ENCODE measurements at places on chromosomes 1 and 21. TPM values are rescaled to one million over a fixed set of nuclear protein-coding genes. Genes with fewer than 3 reads are reported as not detected.
A peak's percentile ranks its signal among the peaks of the same experiment; 100 is the strongest.

SPRR1B gene
- not detected for total RNA-seq

- DNase-seq, result no peak
- H3K27ac ChIP-seq, result no peak overlapping the region
- H3K27me3 ChIP-seq, result no peaks in the 10 kb centered on the region
- no peak overlapping the region for H3K4me3 ChIP-seq
Measured at GRCh38 chr21:28833182-28833581, 159.5 kb downstream of the LTN1 start.

DNA sequence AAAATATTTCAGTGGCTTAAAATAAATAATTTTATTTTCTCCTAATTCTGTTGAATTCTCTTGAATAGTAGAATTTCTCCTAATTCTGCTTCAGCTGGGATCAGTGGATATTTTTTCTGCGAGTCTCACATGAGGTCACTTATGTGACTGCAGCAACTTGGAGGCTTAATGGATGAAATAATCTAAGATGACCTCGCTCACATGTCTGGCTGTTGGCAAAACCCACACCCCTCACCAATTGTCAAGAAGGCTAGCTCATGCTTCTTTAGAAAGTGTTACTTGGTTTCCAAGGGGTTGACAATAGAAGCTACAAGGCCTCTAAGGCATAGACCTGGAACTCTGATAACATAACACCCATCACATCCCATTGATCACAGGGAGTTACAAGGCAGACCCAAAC, 156.9 kb upstream of the DPYD start:
- H3K27ac ChIP-seq, result no peak overlapping the region
- no peaks in the 10 kb centered on the region for H3K27me3 ChIP-seq
- H3K4me3 ChIP-seq, result no peak overlapping the region
- DNase-seq, result no peak

DNA sequence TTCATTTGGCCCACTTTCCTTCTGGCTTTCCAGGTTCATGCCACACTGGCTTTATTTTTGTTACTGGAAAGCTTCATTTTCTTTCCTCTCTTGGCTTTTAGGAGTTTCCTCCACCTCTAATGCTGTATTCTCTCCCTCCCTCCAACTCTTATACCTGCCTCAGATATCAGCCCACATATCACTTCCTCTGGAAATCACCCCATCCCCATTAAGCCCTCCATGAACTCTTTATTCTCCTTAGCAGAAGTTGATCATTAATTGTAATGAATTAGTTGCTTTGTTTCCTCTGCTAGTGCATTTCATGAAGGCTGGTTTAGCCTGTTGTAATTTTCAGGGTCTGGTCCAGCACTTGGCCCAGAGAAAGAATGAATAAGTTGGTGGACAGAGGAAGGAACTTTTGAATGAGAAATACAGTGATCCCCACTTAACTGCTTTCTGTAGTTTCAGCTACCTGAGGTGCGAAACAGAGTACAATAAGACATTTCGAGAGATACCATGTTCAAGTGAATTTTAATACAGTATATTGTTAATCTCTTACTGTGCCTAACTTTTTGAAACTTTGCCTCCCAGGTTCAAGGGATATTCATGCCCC, 1.7 kb downstream of the SOAT1 start:
- no peak for DNase-seq
- H3K4me1 ChIP-seq, result peaks cover 26% of the 10 kb centered on the region
- peak overlapping the region; percentile 79 for H3K4me3 ChIP-seq
- H3K36me3 ChIP-seq, result no peaks in the 10 kb centered on the region
- H3K27me3 ChIP-seq, result no peaks in the 10 kb centered on the region
- H3K27ac ChIP-seq, result peak overlapping the region; percentile 94

NBPF4 gene
- not detected for total RNA-seq

IFNLR1 gene
- 11.1 TPM for total RNA-seq

TCP10L gene
- 0.78 TPM for total RNA-seq

- no peak overlapping the region for H3K27ac ChIP-seq
- no peak overlapping the region for H3K4me3 ChIP-seq
- no peaks in the 10 kb centered on the region for H3K36me3 ChIP-seq
Measured at GRCh38 chr1:5637171-5637570, 355.1 kb downstream of the NPHP4 start.

DNA sequence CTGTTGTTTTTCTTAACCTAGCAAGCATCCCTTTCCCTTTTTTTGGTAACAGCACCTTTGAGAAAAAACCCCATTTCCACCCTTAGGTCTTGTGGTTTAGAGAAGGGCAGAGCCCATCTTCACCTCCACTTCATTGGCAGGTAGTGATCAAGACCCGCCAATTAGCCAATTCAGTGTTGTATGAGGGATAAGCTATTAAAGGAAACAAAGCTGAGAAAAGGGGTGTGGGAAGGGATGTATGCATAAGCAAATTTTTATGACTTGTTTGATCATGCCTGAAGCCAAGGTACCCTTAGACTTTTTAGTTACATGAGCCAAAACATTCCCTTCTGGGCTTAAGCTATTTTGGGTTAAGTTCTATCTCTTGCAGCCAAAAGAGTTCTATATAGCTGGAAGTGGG, 3.6 kb upstream of the ZNF697 start:
- no peak for DNase-seq
- peaks cover 6% of the 10 kb centered on the region for H3K4me1 ChIP-seq
- no peak overlapping the region for H3K4me3 ChIP-seq
- no peak overlapping the region for H3K27ac ChIP-seq
- H3K27me3 ChIP-seq, result no peaks in the 10 kb centered on the region

DNA sequence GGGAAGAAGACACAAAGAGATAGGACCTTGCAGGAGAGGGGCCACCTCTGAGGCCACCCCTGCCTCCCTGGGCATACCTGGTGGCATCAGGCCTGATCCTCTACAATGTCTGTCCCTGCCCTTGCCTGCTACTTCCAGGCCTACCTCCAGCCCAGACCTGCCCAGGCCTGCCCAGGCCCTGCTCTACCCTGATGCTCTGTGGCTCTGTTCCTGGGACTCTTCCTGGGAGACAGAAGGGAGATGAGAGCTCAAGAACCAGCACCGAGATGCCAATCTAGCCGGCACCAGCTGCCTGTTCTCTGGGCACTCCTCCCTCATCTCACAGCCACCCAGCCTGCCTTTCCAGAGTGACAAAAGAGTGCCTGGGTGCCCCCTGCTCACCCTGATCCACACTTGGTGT, 2.7 kb downstream of the CELF3 start:
- H3K36me3 ChIP-seq, result no peaks in the 10 kb centered on the region
- no peak for DNase-seq
- H3K4me3 ChIP-seq, result no peak overlapping the region
- H3K27me3 ChIP-seq, result peaks cover 26% of the 10 kb centered on the region

DNA sequence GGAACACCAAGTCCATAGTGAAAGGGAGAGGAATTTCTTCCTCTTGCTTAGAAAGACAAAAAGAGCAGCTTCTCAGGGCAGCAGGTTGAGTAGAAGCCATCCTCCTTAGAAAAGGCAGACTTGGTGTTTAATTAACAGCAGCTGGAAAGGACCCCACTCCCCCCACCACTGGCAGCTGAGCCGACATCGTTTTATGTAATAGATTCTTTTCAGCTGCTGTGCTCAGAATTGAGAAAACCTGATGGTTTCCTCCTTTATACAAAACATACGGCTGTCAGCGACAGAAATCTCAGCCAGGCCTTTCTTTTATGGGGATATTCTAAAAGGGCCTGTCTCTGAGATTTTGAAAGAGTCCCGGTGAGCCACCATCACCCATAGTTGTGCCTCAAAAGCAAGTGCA, 49.9 kb downstream of the MAN1C1 start:
- H3K4me3 ChIP-seq, result no peak overlapping the region
- H3K4me1 ChIP-seq, result peaks cover 5% of the 10 kb centered on the region
- no peaks in the 10 kb centered on the region for H3K36me3 ChIP-seq

Data from upper lobe of right lung (tissue), 1 donor.